ENCODE measurements at places on chromosomes 3 and 15. TPM values are rescaled to one million over a fixed set of nuclear protein-coding genes. Genes with fewer than 3 reads are reported as not detected.

The MED12L gene
- total RNA-seq, result 4.0 TPM

The TPRG1 gene
- 2.4 TPM for total RNA-seq

The BMF gene
- 31.6 TPM for total RNA-seq

The SNURF gene
- 25.6 TPM for total RNA-seq

The CCR8 gene
- total RNA-seq, result 2.2 TPM

The HRH1 gene
- 2.4 TPM for total RNA-seq

The SPINK8 gene
- not detected for total RNA-seq

The RARRES1 gene
- not detected for total RNA-seq

The GOLGA6L10 gene
- total RNA-seq, result 1.4 TPM

The SLC28A2 gene
- total RNA-seq, result not detected

The IGSF10 gene
- total RNA-seq, result 0.10 TPM

The CLEC3B gene
- total RNA-seq, result 0.21 TPM

The TEX264 gene
- total RNA-seq, result 20.1 TPM

The SCAANT1 gene
- not detected for total RNA-seq

The PLA2G4D gene
- not detected for total RNA-seq

The WDR49 gene
- total RNA-seq, result 4.8 TPM

The ZBTB20 gene
- total RNA-seq, result 38.2 TPM

The LYZL4 gene
- total RNA-seq, result not detected

The GOLGA6L6 gene
- total RNA-seq, result 0.10 TPM

The NGLY1 gene
- 39.1 TPM for total RNA-seq

Measured in mononuclear cell (primary cell).